ENCODE measurements at places on chromosomes 13 and 19.

- DNase-seq = no peak
Observed at GRCh38 chr19:17159466-17160393, 55.4 kb upstream of the USE1 start.

GRCh38 chr19:10389863-10390262 is 9.5 kb upstream of the TYK2 start:
- no peak for DNase-seq

GRCh38 chr13:87355451-87355850 is 315.7 kb upstream of the SLITRK5 start:
- DNase-seq = no peak

- no peak for DNase-seq
Observed at GRCh38 chr19:48518207-48518606, 6.6 kb upstream of the LMTK3 start.

DNA sequence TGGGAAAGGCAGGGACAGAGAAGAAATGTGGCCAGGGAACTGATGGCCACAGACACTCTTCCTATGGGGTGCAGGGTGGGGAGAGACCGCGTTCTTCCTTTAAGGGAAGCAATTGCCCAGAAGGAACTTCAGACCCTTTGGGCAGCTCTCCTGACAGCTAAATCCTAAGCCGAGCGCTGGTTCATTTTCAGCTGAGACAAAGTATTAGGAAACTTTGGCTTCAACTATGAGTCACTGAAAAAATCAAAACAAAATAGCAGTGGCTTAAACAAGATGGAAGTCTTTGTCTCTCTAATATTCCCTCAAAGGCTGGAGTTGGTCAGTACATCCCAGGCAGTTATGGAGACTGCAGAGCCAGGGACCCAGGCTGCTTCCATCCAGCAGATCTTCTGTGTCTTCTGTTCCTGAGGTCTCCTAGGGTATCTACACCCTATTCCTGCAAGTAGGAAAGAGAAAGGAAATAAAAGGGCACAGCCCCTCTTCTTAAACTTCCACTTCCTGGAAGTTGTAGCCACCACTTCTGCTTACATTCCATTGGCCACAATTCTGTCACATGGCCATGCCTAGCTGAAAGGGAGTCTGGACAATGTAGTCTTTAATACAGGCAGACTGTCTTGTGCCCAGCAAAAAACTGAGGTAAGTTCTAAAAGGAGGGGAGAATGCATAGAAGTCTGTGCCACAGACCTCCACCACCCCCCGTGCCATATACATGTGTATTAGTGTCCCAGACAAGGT is 163.5 kb downstream of the KATNAL1 start:
- no peak for DNase-seq

GRCh38 chr19:38730731-38731589 is 13.3 kb downstream of the CAPN12 start:
- DNase-seq = peak; percentile 38

DNA sequence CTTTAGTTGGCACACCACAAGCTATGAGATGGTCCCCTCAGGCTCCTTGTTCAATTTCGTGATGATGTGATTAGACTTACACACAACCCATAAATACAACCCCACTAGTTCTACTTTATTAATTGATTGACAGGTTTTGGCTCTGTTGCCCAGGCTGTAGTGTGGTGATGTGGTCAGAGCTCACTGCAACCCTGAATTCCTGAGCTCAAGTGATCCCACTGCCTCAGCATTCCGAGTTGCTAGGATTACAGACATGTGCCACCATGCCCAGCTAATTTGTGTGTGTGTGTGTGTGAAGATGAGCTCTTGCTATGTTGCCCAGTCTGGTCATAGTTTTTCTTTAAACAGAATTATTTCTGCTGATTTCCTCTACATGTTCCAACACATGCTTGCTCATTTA is 17.5 kb upstream of the HTR2A start:
- DNase-seq = no peak

DNA sequence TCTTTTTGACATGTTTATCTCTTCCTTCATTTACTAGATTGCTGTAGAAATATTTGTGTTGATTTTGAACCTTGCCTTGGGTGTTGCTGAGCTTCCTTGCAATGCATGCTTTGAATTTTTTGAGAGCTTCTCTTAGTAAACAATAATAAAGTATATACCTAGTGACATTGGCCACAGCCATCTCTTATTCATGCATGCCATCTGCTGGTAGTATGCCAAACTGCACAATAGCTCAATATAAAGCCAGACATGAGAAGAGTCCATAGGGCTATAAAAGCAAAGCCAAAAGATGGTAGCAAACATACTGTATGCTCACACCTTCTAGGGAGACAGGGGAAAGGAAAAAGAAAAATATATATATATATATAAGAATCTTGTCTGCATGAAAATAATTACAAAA is 18.9 kb upstream of the ZSCAN5A start:
- DNase-seq = no peak

GRCh38 chr19:51020988-51021651 is 1.6 kb upstream of the KLK10 start:
- no peak for DNase-seq

DNA sequence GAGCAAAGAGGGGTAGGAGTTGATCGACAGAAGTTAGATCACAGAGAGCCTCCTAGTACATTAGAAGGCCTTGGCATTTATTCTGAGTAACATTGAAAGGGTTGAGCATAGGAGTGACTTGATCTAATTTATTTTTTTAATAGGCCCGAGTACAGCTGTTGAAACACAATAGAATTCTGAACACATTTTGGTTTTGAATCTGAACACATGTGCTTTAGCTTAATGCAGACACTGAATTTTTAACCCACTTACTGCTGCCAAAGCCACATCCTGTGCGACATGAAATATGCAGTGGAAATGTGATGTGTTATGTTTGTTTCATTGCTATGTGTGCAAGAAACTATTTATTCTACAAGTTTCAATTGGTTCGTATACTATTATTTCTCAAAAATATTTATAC is 1505.9 kb downstream of the PCDH9 start:
- no peak for DNase-seq

- DNase-seq = no peak
Observed at GRCh38 chr13:103140001-103140671, 73.9 kb upstream of the SLC10A2 start.

DNA sequence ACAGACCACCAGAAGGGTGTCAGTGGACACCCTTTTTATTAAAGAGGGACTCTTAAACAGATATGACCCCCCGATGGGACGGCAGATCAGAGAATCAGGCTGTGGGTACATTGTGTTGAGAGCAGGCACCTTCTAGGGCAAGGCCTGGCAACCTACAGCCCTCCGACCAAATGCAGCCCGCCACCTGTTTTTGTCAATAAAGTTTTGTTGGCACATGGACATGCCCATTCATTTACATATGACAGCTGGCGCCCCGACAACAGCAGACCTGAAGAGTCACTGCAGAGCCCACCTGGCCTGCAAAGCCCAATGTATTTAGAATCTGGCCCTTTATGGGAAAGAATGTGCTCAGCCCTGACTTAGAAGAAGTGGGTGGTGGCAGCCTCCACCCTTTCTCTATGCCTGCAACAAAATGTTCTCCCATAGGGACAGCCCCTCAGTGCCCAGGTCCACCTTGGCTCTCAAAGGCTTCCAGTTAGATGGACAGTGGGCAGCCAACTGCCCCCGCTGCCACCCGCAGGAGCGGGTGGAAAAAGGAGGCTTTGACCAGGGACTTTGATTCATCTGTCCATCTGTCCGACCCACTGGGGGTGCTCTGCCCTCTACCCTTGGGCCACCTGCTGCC is 184.9 kb downstream of the PTPRS start:
- no peak for DNase-seq

- DNase-seq = no peak
Observed at GRCh38 chr13:109963960-109964563, 177.7 kb upstream of the IRS2 start.

DNA sequence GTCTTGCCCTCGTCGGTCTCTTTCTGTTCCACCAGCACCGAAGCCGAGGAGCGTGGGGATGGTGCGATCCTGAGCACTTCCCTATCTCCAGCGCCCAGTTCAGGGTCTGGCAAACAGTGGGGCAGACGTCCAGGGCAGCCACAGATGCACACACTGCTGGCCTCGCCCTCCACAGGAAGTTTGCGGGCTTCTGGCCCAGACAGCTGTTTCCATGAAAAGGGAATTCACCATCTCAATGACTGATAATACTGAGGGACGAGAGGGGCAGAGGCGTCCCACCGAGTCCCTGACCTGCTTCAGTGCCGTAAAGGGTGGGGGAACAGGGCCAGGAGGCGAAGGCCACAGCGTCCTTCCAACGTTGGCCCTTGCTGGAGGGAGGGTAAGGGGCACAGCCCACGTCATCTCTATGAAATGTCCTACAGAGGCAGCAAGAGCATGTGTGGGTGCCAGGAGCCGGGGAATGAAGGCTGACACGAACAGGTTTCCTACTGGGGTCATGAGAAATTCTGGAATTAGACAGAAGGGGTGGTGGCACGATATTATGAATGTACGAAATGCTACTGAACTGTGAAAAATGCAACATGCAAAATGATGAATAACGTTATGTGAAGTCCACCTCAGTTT is 19.5 kb downstream of the SHC2 start:
- DNase-seq = no peak

DNA sequence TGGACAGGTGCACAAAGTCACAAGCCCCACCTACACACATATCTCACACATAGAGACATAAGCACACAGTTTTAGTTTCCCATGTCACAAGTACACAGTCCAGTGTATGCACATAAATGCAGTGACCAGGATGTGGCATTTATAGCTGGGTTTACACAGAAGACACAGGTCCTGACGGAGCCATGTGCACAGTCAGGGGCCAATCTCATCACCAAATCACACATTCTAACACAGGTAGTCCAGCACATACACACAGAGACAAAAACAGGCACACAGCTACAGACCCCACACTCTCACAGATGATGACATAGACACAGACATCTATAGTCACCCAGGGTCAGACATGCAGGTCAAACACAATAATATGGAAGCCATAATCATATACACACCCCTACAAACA is 2.1 kb downstream of the NUMBL start:
- no peak for DNase-seq

DNA sequence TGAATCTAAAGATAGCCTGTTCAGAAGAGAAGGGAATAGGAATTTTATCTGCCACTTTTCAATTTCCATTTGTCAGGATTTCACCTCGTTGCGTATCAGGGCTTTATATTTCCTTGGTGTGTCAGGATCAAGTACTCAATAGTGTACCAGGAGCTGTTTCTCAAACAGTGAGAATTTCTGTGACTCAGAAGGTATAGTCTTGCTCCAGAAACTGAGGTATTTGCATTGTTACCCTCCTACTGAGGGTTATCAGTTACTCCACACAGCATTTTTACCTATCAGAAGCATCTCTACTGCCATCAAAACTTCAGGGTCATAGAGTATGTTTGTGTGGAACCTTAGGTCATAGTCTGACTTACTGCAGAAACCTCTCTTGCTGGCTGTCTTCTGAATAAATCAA is 271.7 kb upstream of the EDNRB start:
- no peak for DNase-seq

DNA sequence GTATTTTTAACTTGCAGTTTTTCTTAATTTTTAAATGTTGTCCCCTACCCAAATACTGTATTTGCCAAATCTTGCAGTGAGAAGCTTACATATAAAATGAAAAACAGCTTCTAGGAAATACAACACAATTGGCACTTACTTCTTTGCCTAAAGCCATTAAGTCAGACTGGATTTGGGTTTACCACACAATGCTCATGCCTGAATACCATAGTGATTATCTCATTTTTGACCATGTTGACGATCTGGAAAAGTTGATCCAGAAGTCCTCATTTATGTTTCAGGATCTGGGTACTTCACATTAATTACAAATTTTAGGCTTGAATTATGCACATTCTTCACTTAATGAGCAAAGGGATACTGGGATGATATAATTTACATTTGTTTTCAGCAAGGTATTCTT is 2.4 kb downstream of the RNF6 start:
- no peak for DNase-seq

DNA sequence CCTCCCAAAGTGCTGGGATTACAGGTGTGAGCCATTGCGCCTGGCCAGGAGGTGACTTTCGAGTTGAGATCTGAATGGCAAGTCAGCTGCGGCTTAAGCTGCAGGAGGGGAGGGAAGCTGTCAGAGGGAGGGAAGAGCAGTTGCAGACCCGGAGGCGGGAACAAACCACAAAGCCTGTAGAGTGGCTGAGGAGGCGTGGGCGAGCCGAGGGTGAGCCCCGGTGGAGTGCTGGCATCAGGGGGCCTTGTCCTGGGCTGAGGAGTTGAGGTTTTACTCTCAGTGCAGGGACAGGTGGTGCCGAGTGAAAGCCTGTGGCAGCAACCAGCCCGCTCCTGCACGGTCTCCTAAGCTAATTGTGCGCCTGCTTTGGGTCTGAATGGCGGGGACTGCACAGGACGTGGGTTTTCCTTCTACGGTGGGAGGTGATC is 24.2 kb downstream of the PPP1R37 start:
- DNase-seq = no peak

- no peak for DNase-seq
Observed at GRCh38 chr19:33674626-33675367, 53.0 kb downstream of the CHST8 start.

- no peak for DNase-seq
Observed at GRCh38 chr19:15448044-15448777, 1.5 kb downstream of the WIZ start.

DNA sequence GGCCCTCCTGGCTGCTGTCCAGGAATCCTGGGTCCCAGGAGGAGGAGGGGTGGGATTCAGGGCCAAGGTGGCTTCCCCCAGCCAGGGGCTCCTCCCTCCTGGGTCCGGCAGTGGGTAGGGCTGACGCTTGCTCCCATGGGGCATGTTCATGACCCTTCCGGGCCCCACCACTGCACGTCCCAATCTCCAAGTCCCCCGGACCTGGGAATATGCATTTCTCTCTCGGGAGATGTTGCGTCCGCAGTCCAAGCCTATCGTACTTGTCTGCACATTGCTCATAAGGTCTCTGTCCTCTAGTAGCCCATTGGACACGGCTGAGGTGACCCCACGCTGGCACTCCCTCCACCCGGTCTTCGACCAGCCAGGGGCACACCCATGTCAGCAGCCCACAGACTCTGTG is 192.3 kb downstream of the TEX29 start:
- DNase-seq = no peak

DNA sequence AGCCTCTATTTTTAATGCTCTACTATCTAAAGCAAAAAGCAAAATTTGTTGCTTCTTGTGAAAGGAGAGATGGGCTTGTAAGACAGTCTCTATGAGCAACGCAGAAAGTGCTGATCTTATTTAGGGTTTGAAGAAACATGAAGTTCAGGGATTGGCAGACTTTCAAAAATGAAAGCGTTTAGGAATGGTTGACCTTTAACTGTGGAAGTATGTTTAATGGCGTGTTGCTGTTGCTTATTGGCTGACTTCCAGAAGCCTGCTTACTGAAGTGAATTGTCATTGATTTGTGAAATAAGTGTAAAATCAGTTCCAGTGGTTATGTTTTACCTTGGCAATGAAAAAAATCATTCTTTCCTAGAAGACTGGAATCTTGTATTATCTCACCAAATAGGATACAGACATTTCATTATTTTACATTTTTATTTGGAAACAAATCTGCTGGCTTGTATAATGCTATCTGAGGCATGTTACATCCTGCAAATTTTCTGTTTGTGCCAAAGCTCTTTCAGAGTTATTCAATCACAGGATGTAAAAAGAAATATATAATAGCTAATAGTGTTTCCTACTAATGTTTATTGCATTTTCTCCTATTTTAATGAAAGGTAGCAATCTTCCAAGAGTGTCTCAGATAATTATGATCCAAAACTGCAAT is 221.3 kb upstream of the SLITRK6 start:
- no peak for DNase-seq

- DNase-seq = peak; percentile 99
Observed at GRCh38 chr19:53196777-53197396, 3.7 kb upstream of the ZNF665 start.
